IMR-90 (cell line): ENCODE measurements at places on chromosomes 16 and 17. TPM values are rescaled to one million over a fixed set of nuclear protein-coding genes. Genes with fewer than 3 reads are reported as not detected.
A peak's percentile ranks its signal among the peaks of the same experiment; 100 is the strongest.

The GGT6 gene
- polyA plus RNA-seq: not detected in 2 replicates

- DNase-seq: no peak
These were observed 11.4 kb downstream of the SOCS7 start for GRCh38 chr17:38363016-38363415.

DNA sequence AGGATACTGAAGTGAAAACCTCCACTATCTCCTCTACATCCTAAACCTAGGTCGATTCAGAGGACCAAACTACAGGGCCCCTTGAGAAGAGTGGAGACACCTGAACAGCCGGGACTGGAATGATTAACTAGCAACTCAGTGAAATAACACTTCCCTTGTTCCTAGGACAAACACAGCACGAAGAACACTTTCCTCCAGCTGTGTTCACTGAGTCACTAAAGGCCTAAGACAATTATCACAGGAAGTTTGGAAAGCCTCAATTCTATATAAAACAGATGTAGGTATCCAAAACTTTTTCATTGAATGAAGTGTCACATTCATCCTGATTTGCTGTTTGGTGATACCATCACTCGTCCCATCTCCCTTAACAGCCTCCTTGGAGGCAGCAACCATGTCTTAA lies 15.5 kb upstream of the CUEDC1 start:
- peak; percentile 67 for DNase-seq

DNA sequence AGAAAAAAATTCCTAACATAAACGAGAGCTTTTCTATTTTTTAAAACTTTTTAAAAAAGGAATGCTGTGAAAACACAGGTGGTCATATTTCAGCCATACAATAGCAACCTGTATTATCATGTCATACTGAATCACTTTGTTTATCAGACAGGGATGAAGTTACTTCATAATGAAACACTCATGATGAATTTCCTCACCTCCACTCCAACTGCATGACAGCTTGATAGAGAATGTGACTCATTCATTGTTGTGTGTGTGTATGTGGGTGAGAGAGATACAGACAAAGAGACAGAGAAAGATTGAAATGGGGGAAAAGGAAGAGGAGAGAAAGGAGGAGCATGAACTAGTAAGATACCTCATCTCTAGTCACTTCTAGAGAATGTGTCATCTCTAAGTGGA lies 109.0 kb downstream of the SYCE1L start:
- DNase-seq: peak; percentile 50

GRCh38 chr17:47776330-47777197 lies 43.5 kb downstream of the TBX21 start:
- DNase-seq: peak; percentile 42
